ENCODE measurements at places on chromosomes 5 and 9.

DNA sequence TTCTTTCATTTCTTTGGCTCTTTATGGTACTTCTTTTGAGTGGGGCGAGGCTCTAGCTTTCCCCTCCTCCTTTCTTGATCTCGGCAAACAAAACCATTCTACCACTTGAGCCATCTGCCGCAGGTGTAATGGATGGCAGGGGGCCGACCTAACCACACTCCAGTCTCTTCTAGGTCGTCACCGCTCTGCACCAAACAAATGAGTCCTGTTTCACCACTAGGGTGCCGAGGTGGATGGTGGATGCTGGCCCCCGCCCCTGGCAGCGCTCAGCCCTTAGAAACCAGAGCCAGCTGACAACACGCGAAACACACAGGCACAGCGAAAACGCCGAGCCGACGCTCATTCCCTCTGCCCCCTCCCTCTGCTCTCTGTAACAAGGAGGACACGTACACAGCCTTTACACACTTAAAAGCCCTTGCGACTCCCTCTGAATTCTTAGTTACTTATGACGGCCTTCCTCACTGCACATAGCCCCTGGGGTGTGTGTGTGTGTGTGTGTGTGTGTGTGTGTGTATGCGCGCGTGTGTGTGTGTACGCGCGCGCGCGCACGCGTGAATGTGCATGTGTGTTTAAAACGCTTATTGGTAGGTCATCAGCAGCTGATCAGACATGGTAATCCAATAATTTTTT is 199.4 kb downstream of the MEF2C start:
- no peak for DNase-seq

GRCh38 chr5:181058786-181059296 is 18.8 kb downstream of the BTNL9 start:
- DNase-seq, result no peak

GRCh38 chr9:98778711-98779530 is 17.4 kb downstream of the ANKS6 start:
- DNase-seq, result no peak

DNA sequence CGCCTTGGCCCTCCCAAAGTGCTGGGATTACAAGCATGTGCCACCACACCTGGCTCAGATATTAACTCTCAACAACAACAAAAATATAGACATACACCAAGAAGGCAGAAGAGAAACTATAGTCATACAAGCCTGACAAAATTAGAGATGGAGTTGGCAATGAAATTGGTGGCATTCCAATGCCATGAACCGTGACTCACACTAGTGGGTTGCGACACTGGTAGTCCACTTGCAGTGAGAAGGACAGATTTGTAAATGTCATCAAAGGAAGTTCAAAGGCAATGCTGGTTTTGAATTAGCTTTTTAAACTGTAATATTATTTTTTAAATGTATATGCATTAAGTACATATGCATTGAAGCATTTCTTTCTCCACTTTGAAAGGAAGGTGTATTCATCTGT is 8.5 kb upstream of the DNAJC25 start:
- no peak for DNase-seq

DNA sequence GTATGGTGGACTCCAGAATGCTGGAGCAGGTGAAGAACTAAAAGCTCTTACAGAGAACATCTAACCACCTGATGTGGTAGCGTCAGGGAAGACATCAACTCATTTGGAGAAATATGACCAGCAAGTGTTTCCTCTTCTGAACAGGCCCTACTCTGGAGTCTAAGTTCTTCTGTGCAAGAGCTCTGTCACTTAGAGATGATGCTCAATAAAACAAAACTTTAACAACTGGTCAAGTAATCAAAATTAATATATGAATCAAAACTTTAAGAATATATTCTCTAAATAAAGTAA is 85.8 kb downstream of the CYFIP2 start:
- DNase-seq, result no peak

GRCh38 chr5:66616520-66617225 is 20.5 kb downstream of the MAST4 start:
- no peak for DNase-seq

GRCh38 chr5:58462623-58463230 is 2.8 kb upstream of the PLK2 start:
- no peak for DNase-seq

DNA sequence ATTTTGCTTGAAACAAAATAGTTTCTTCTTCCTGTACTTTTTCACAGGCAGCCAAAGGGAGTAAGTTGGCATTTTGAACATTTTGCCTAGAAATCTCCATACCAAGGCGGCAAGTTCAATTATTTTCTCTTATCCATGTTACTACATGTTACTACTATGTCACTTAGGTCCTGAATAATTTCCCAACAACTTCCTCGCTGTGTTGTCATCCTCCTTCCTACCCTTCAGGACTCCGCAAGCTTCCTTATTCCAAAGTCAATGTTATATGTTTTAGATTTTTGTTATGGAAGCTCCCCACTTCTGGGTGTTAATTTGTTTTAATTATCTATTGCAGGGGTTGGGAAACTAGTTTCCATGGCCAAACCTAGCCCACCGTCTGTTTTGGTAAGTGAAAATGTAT is 9.9 kb upstream of the B4GALT1 start:
- no peak for DNase-seq

DNA sequence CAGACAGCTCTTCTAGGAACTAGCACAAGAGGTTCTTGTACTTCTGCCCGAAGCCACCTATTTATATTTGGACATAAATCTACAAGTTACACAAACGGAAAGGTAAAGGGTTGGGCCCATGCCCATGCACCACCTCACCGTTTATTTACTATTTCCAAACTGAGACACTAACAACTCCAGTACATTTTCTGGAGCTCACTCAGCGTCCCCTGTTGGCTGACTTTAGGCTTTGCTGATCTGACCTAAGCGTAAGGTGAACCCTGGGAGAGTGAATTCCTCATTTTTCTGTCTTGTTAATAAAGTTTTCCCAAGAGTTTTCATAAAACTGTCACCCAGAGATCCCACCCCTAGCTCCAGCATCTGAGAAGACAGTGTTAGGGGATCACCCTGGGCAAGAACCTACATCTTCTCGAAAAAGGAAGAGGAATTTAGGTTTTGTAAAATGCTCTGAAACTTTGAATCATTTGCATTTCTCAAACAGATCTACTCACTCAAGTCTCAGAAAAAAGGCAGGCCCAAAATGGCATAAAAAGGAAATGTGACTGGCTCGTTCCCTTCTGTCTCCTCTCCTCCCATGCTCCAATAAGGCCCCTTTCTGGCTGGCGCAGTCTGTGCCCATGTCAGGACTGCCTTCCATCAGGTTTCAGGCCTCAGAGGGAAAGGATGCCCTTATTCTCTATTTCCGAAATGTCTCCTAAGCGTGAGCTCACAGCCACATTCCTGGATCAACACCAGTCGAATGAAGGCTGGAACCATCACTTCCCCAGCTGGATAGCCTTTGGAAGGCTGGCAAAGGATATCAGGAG is 201.3 kb downstream of the FANCC start:
- DNase-seq, result no peak

- no peak for DNase-seq
These were observed 473.0 kb downstream of the CETN3 start for GRCh38 chr5:89936576-89936975.

GRCh38 chr5:14665949-14666348 is 1.4 kb downstream of the OTULIN start:
- no peak for DNase-seq

DNA sequence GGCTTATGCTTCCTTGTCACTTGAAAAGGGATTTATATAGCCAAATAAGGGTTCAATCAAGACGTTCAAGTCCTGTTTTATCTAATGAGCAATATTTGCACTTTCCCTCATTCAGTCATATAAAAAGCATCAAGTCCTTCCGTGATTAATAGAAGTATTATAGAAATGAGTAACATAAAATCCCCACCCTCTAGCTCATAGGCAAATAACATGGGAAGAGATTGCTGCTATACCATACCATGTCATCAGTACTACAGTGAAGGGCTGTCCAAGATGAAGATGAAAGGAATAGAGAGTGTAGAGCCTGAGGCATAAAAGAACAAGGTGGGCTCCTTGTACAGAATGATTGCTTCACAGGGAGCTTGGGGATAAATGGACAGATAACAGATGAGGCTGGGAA is 20.4 kb upstream of the PAPPA start:
- DNase-seq, result no peak

- no peak for DNase-seq
These were observed 40.1 kb downstream of the F2R start for GRCh38 chr5:76755779-76756637.

- no peak for DNase-seq
These were observed 48.4 kb downstream of the C9orf50 start for GRCh38 chr9:129572517-129572916.

GRCh38 chr5:82540301-82540700 is 262.1 kb upstream of the RPS23 start:
- no peak for DNase-seq

All from GM12892 (cell line).